ENCODE measurements at places on chromosomes 5 and 9. TPM values are rescaled to one million over a fixed set of nuclear protein-coding genes. Genes with fewer than 3 reads are reported as not detected.

DNA sequence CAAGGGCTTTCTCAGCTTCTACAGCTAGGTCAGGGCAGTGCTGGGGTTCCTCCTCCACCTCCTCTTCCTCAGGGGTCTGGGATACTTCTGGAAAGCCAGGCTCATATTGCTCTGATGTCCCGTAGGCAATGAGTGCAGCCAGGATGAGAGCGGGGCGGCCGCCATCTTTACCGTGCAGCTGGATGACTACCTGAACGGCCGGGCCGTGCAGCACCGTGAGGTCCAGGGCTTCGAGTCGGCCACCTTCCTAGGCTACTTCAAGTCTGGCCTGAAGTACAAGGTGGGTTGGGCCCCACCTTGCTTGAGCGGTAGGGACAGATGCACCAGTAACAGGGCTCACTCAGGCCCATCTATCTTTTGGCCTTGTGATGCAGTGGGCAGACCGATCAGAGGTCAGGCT lies 34.8 kb downstream of the GSN start:
- no peak for DNase-seq
- H3K27ac ChIP-seq, result no peak overlapping the region
- no peak overlapping the region for H3K4me3 ChIP-seq
- H3K36me3 ChIP-seq, result no peaks in the 10 kb centered on the region

GRCh38 chr9:106059886-106060285 lies 365.5 kb downstream of the TMEM38B start:
- no peaks in the 10 kb centered on the region for H3K27me3 ChIP-seq
- no peak for DNase-seq
- no peaks in the 10 kb centered on the region for H3K36me3 ChIP-seq
- no peaks in the 10 kb centered on the region for H3K4me1 ChIP-seq

DNA sequence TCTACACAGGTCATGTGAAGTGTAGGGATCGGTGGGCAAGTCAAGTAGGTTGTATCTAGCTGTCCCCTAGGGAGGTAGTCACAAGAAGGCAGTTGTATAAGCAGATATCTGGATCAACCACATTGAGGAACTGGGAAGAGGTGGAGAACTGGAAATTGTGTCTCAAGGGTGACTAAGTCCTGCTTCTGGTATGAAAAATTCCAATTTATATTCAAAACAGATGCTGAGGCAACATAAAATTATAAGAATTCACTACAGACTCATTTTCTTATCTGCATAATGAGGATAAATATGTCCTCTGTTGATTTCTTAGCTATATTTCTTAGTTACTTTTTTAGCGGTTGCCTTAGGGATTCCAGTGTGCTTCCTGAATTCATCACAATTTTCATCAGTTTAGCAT lies 46.8 kb downstream of the GALNT12 start:
- H3K4me3 ChIP-seq, result no peak overlapping the region
- H3K4me1 ChIP-seq, result no peaks in the 10 kb centered on the region
- no peak overlapping the region for H3K27ac ChIP-seq
- no peaks in the 10 kb centered on the region for H3K36me3 ChIP-seq

DNA sequence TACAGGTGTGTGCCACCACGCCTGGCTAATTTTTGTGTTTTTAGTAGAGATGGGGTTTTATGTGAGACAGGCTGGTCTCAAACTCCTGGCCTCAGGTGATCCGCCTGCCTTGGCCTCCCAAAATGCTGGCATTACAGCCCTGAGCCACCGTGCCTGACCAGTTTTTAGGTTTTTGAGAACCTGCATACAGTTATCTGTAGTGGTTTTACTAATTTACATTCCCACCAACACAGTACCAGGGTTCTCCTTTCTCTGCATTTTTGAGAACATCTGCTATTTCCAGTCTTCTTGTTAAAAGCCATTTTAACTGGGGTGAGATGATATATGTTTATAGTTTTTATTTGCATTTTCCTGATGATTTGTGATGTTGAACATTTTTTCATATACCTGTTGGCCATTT lies 12.8 kb downstream of the DMXL1 start:
- no peaks in the 10 kb centered on the region for H3K36me3 ChIP-seq
- no peak for DNase-seq
- no peak overlapping the region for H3K4me3 ChIP-seq
- H3K27ac ChIP-seq, result no peak overlapping the region

DNA sequence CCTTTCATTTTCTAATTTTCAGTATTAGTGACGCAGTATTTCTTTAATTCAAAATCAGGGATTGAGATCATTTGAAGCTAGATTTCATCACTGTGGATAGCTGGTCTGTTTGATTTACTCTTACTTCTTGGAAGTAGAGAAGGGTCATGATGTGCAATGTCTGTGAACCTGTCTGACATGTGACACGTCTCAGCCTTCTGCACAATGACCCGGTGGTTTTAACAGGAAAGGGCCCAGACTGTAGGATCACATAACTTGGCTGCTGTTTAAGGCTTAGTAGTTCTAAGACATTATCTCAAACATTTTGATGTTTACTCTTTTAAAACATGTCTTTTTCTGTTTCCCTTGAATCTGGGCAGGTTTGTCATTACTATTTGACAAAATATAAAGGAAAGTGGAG lies 823.3 kb upstream of the NUDT12 start:
- no peak for DNase-seq
- no peak overlapping the region for H3K27ac ChIP-seq
- no peaks in the 10 kb centered on the region for H3K27me3 ChIP-seq
- no peak overlapping the region for H3K4me3 ChIP-seq
- H3K4me1 ChIP-seq, result no peaks in the 10 kb centered on the region
- no peaks in the 10 kb centered on the region for H3K36me3 ChIP-seq

DNA sequence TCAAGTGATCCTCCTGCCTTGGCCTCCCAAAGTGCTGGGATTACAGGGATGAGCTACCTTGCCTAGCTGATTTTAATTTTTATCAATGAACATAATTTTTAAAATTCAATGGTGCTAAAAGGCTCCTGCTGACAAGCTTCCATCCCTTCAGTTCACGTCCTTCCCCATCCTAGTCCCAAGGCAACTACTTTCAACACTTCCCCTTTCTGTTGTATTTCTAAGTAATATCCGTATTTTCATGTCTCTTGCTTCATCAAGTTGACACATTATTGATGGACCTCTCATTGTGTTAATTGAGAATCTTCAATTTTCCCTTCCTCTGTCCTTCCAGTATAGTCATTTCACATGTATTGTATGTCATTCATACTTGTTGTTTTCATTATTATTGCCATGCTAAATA lies 93.8 kb upstream of the RASGRF2 start:
- no peaks in the 10 kb centered on the region for H3K4me1 ChIP-seq
- no peak overlapping the region for H3K27ac ChIP-seq
- H3K36me3 ChIP-seq, result peaks cover 33% of the 10 kb centered on the region
- H3K4me3 ChIP-seq, result no peak overlapping the region
- H3K27me3 ChIP-seq, result no peaks in the 10 kb centered on the region

The IL9 gene
- not detected for total RNA-seq

- no peak overlapping the region for H3K27ac ChIP-seq
- DNase-seq, result no peak
- no peaks in the 10 kb centered on the region for H3K4me1 ChIP-seq
- no peaks in the 10 kb centered on the region for H3K27me3 ChIP-seq
Observed at GRCh38 chr5:102271759-102272158, 24.3 kb downstream of the SLCO4C1 start.

GRCh38 chr9:94912700-94913249 lies 186.3 kb downstream of the AOPEP start:
- H3K36me3 ChIP-seq, result no peaks in the 10 kb centered on the region
- H3K4me1 ChIP-seq, result no peaks in the 10 kb centered on the region
- no peaks in the 10 kb centered on the region for H3K27me3 ChIP-seq
- H3K4me3 ChIP-seq, result no peak overlapping the region

GRCh38 chr5:138641547-138642298 lies 66.5 kb upstream of the HSPA9 start:
- DNase-seq, result peak; percentile 57
- H3K4me3 ChIP-seq, result no peak overlapping the region
- no peak overlapping the region for H3K27ac ChIP-seq
- H3K4me1 ChIP-seq, result no peaks in the 10 kb centered on the region

The NOL8 gene
- total RNA-seq, result 65.7 TPM

The ARHGEF28 gene
- total RNA-seq, result not detected

DNA sequence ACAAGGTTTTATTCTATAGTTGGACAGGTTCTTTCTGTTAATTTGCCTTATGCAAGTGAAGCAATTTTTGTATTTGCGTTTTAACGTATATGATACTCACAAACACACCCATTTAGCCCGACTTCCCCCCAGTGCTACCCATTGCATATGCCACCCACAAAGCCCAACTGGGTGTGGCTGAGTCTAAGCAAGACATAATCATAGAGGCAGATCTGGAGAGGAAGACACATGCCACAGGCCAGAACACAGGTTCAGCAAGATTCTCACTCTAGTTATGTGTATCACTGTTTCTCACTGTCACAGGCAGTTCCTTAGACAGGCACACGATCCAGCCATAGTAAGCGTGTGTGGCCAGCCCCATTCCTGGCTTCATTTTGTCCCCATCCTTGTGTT lies 29.0 kb upstream of the PUM3 start:
- H3K36me3 ChIP-seq, result no peaks in the 10 kb centered on the region
- no peak for DNase-seq
- H3K27ac ChIP-seq, result no peak overlapping the region
- peaks cover 3% of the 10 kb centered on the region for H3K4me1 ChIP-seq

DNA sequence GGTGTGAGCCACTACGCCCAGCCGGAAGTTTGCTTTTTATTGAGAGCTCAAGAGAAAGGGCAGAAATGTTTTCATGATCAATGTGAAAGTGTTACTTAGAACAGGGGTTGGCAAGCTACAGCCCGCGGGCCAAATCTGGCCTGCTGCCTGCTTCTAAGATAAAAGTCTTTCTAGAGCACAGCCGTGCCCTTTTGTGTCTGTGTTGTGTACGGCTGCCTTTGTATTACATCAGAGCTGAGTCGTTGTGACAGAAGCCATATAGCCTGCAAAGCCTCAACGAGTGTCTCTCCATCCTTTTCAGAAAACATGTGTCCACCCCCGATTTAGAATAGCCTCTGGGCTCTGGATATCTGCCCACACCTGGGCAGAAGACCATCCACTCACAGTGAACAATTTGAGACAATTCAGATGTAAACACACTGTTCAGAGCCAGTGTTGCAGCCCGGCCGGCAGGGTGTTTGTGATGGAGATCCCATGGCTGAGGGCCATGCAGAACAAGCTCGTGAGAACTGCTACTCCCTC lies 28.8 kb downstream of the AK8 start:
- no peaks in the 10 kb centered on the region for H3K36me3 ChIP-seq
- H3K27ac ChIP-seq, result peak overlapping the region; percentile 24
- DNase-seq, result peak; percentile 21
- peak overlapping the region; percentile 32 for H3K4me3 ChIP-seq
- H3K27me3 ChIP-seq, result no peaks in the 10 kb centered on the region

GRCh38 chr9:117546894-117547678 lies 132.2 kb upstream of the ASTN2 start:
- H3K27me3 ChIP-seq, result no peaks in the 10 kb centered on the region
- H3K4me3 ChIP-seq, result no peak overlapping the region
- DNase-seq, result no peak
- peaks cover 3% of the 10 kb centered on the region for H3K4me1 ChIP-seq
- no peaks in the 10 kb centered on the region for H3K36me3 ChIP-seq

DNA sequence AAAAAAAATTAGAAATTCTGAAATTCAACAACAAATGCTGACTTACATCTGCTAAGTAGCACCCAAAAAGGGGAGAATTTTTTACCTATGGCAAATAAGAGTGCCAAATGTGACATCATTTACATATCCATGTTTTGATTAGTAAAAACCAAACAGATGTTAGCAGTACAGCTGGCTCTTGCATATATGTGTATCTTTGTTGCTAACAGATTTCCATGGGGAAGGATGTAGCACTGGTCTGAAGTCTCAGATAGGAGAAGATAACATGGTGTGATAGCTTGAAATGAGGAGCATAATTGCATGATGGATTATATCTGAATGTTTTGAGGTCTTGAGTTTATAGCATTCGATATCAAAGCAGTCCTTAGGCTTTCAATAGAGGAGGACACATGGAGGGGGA lies 17.5 kb downstream of the PIK3R1 start:
- H3K4me3 ChIP-seq, result no peak overlapping the region
- no peaks in the 10 kb centered on the region for H3K27me3 ChIP-seq
- DNase-seq, result no peak
- peaks cover 18% of the 10 kb centered on the region for H3K36me3 ChIP-seq
- H3K4me1 ChIP-seq, result peaks cover 40% of the 10 kb centered on the region
- H3K27ac ChIP-seq, result no peak overlapping the region

The GPRIN1 gene
- total RNA-seq, result 0.36 TPM

- peaks cover 6% of the 10 kb centered on the region for H3K27me3 ChIP-seq
- peak overlapping the region; percentile 37 for H3K4me3 ChIP-seq
- H3K36me3 ChIP-seq, result no peaks in the 10 kb centered on the region
- DNase-seq, result no peak
Observed at GRCh38 chr5:117455236-117456233, 880.9 kb upstream of the SEMA6A start.

The CCDC171 gene
- total RNA-seq, result 1.1 TPM

DNA sequence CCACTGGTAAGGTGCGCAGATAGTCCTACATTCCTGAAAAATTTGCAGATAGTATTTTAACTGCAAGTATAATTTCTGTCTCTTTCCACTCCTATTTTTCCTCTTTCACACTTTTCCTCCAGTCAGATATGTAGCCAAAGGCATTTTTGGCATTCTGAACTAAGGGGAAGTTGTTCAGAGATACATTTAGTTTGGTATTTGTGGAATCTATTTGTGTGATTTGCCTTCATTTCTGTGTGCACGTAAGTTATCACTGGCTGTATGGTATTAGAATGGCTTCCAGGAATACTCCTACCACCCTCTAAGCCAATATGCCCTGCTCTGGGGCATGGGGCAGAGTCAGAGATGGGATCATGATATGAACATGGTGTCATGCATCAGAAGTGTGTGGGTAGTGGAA lies 45.8 kb upstream of the GRAMD2B start:
- no peaks in the 10 kb centered on the region for H3K27me3 ChIP-seq
- H3K36me3 ChIP-seq, result no peaks in the 10 kb centered on the region
- peaks cover 6% of the 10 kb centered on the region for H3K4me1 ChIP-seq
- no peak overlapping the region for H3K27ac ChIP-seq

The C5orf22 gene
- 12.3 TPM for total RNA-seq

DNA sequence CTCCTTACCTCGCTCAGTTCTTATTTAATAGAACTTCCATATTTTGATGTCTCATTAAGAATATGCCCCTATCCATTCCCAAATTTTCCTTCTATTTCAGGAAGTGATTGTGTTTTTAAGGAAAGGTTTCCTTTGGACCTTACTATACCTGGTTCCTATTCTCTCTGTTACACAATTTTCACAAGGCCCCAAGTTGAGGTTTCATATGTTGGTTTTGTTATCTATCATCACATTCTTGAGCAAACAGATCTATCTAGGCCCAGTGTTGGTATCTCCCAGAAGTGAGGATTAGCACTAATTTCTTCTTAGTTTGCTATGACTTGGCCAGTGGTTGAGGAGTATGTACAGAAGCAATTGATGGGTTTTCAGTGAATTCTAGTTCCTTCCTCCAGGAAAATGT lies 41.5 kb downstream of the ALG2 start:
- DNase-seq, result no peak
- no peaks in the 10 kb centered on the region for H3K36me3 ChIP-seq
- H3K4me3 ChIP-seq, result no peak overlapping the region

DNA sequence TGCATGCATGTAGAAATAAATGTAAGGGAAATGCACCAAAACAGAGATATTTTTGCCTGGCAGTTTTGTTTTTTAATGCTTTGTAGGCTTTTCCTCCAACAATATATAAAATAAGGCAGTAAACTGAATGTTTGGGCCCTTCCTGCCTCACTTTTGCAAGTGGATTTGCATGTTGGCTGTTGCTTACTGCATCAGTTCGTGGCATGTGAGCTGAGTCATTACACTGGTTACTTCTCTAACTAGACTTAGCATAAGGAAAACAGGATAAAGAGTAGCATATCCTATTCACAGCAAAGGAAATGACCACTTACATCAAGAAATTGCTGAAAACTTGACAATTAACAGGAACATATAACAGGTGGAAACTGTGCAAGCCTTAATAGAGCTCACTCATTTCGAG lies 113.4 kb downstream of the TLE1 start:
- DNase-seq, result no peak
- no peak overlapping the region for H3K27ac ChIP-seq
- H3K4me3 ChIP-seq, result no peak overlapping the region
- H3K4me1 ChIP-seq, result no peaks in the 10 kb centered on the region
- H3K36me3 ChIP-seq, result no peaks in the 10 kb centered on the region

The SAXO1 gene
- total RNA-seq, result 0.19 TPM

The PCDHB10 gene
- total RNA-seq, result not detected
